A549 treated with GW870086 at 1 μM for 4 hours (cell line): ENCODE measurements at places on chromosomes 3 and 15. TPM values are rescaled to one million over a fixed set of nuclear protein-coding genes. Genes with fewer than 3 reads are reported as not detected.

HTR3D gene
- total RNA-seq, result not detected in 5 replicates

PKM gene
- 2,891 to 3,252 TPM (median 3,147 TPM) in 5 replicates for total RNA-seq

ATP13A5 gene
- total RNA-seq, result not detected in 5 replicates

RAB8B gene
- 9.8 to 17.4 TPM (median 15.5 TPM) in 5 replicates for total RNA-seq

ALPK3 gene
- total RNA-seq, result 0.03 to 0.48 TPM (median 0.32 TPM) in 5 replicates

CPLX3 gene
- 0.07 to 0.13 TPM in 2 of 5 replicates, not detected in the others for total RNA-seq

GNAT1 gene
- not detected in 5 replicates for total RNA-seq

STAC gene
- 2.1 to 2.6 TPM (median 2.4 TPM) in 5 replicates for total RNA-seq

TTC14 gene
- total RNA-seq, result 12.8 to 15.4 TPM (median 15.0 TPM) in 5 replicates

ITIH3 gene
- 0.08 to 0.22 TPM (median 0.17 TPM) in 4 of 5 replicates, not detected in the other for total RNA-seq

LOXL1 gene
- 0.41 to 0.95 TPM (median 0.67 TPM) in 5 replicates for total RNA-seq

SLC7A14 gene
- 0.01 TPM in 1 of 5 replicates, not detected in the others for total RNA-seq

SLC28A1 gene
- not detected in 5 replicates for total RNA-seq

PTPN9 gene
- 36.4 to 48.2 TPM (median 44.9 TPM) in 5 replicates for total RNA-seq

GJD2 gene
- total RNA-seq, result not detected in 5 replicates

GUCA1C gene
- total RNA-seq, result not detected in 5 replicates

FOXP1 gene
- total RNA-seq, result 5.6 to 8.0 TPM (median 7.7 TPM) in 5 replicates

CADPS gene
- total RNA-seq, result not detected in 5 replicates

SHF gene
- total RNA-seq, result 0.35 to 1.0 TPM (median 0.80 TPM) in 5 replicates

MYO5C gene
- total RNA-seq, result 5.9 to 7.8 TPM (median 7.4 TPM) in 5 replicates

RAB6B gene
- 1.9 to 3.3 TPM (median 2.7 TPM) in 5 replicates for total RNA-seq

AADAC gene
- 11.4 to 14.2 TPM (median 13.5 TPM) in 5 replicates for total RNA-seq

CCDC9B gene
- 15.2 to 22.6 TPM (median 18.3 TPM) in 5 replicates for total RNA-seq

PLA2G4D gene
- total RNA-seq, result 0.03 TPM in 1 of 5 replicates, not detected in the others
